ENCODE measurements at places on chromosomes 6 and 20.
A peak's percentile ranks its signal among the peaks of the same experiment; 100 is the strongest.

GRCh38 chr6:13418844-13419243, 68.6 kb downstream of the GFOD1 start:
- DNase-seq: no peak

- no peak for DNase-seq
Measured at GRCh38 chr6:14499841-14500240, 382.3 kb downstream of the CD83 start.

DNA sequence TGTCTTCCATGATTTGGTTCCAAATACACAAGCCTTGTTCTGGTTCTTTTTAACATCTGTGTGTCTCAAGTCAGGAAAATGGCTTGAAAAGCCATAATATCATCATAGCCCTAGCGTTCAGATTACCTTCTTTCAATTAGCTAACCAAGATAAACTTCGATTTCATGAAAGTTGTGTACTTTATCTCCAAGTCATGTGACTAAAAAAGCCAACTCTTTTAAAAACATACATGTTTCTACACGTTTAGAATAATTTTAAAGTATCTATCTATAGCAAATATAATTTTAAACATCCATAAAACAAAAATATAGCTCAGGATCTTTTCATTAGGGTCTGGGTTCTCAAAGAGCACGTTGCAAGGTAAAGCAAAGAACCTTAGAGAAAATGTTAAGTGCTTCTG, 261.1 kb downstream of the PRL start:
- DNase-seq: no peak

GRCh38 chr6:119314885-119315272, 34.7 kb downstream of the MAN1A1 start:
- DNase-seq: no peak

GRCh38 chr20:995170-995569, 6.9 kb downstream of the RSPO4 start:
- DNase-seq: no peak

DNA sequence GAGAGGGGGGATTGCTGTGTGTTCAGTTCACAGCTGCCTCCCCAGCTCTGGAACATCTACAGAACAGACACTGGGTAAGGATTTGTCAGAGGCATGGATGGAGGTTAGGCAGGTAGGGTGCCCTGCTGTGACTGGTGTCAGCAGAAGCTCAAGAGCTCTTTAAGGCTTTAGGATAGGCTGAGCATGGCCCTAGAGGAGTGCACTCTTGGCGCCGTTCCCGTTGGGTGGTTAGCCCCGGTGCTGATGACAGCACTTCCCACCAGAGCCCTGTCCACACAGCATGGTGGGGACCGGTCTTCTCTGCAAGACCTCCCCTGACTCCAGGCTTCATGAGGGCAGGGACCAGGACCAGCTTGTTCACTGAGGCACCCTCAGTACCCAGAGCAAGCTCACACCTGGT, 262.0 kb downstream of the BMP7 start:
- DNase-seq: no peak

DNA sequence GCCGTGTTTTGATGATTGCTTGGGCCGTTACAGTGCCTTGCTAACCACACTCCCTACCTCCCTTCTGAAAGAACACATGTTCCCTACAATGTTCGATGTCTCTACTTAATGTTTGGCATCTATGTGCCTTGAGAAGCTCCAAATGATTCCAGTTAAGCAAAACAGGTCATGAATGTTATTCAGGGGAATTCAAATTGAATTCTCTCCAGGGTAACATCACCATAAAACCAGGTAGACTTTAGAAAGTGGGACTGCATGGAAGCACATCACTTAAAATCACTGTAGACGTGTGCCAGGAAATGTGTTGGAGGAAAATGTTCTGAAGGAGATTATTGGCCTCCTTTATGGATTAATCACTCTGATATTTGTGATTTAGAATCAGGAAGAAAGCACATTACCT, 128.1 kb downstream of the ADAT2 start:
- DNase-seq: no peak

DNA sequence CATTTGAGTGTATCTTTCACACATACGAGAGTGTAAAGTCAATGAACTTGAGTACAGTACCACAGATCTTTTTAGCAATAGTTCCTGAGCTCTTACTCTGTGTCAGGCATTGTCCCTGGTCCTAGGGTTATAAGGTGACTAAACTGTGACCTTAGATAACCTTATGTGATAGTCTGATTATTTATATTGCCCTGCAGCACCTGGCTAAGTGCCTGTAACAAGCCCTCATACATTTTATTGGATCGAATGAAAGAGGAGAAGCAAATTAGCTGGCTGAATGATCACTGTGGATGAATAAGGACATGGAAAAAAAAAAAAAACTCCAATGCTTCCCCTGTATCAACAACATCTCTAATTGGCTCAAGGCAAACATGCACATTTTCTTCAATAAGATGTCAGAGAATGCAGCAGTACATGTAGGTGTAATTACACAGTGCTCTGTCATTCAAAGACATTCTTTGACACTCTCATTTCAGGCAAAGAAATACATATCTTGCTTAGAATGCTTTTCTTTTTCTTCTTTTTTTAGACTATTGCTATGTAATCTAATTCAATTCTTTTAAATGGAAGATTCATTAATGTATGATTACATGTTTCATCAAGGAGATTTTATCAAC, 153.4 kb downstream of the PHACTR1 start:
- DNase-seq: no peak

- peak; percentile 30 for DNase-seq
Measured at GRCh38 chr20:46312075-46312944, 4.0 kb upstream of the CDH22 start.

DNA sequence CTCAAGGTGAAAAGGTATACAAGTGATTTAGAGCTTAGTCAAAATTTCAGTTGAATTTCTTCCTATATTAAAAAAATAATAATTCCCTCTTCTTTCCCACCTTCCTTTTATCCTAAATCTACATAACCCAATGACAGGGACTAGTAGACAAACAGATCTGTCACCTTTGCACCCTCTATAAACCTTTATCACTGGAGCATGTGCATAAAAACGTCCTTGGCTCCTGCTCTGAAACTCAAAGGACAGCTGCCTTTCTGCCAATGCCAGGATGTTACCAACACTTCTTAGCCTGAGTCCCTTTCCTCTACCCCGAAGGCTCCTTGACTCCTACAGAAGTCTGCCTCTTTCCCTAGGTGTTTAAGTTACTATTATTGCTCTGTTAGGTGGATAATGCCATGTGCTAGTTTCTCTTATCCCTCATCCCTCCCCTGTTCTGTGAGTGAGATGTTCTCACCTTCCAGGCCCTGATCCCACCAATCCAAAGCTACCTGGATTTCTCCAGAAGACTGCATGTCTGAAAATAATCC, 4.3 kb downstream of the CLVS2 start:
- DNase-seq: no peak

DNA sequence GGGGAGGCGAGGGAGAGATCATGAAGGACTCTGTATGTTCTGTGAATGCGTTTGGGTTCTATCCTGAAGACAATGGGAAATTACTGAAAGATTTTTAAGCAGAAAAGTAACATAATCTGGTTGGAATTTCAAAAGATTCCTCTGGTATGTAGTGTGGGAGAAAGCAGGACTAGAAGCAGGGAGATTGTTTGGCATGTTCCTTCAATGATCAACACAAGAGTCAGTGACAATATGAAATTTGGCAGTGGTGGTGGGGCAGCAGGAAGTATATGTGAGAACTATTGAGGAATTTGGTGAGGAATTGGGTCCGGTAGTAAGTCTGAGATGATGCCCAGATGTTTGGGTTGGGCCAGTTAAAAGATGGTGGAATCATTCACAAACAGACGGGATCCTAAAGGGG, 348.7 kb downstream of the CD83 start:
- DNase-seq: no peak

- no peak for DNase-seq
Measured at GRCh38 chr6:64034910-64035655, 399.5 kb downstream of the PHF3 start.

GRCh38 chr20:45918182-45918737, 6.3 kb upstream of the PLTP start:
- DNase-seq: no peak

Data from NCI-H1694 (cell line).